ENCODE measurements at places on chromosomes 3 and 15.

DNA sequence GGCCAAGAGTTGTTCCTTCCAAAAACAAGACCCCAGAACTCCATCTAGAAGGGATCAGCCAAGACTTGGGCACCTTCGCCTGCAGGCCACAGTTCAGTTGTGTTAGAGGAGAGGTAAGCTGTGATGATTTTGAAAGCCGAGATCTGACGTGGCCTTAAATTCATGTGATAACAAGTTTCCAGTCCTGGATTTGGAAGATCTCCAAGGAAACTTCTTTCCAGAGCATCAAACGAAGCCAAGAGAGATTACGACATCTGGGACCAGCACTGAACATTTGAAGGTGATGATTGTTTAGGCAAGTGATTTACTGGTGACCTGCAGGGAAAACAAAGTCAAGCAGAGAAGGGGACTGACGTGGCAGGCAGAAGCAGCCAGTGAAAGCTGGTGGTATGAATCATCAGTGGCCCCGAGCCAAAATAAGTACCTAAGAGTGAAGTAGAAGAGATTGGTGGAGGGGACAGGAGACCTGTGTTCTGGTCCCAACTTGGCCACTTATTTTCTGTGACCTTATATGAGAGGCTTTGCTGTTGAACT, 339.0 kb upstream of the PROK2 start:
- no peak for DNase-seq

- DNase-seq, result no peak
Measured at GRCh38 chr3:66644549-66644948, 143.7 kb upstream of the LRIG1 start.

DNA sequence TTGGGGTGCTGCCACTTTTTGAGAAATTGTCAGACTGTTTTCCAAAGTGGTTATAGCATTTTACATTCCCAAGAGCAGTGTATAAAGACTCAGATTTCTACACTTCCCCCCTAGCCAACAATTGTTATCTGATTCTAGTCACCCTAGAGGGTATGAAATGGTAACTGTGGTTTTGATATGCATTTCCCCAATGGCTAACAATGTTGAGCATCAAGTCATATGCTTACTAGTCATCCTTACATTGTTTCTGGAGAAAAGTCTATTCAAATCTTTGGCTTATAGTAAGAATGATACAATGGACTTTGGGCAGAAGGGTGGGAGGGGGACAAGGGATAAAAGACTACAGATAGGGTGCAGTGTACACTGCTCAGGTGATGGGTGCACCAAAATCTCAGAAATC, 73.3 kb downstream of the CSNK1G1 start:
- no peak for DNase-seq

GRCh38 chr3:48702320-48702920, 14.6 kb downstream of the IP6K2 start:
- DNase-seq, result no peak

GRCh38 chr3:42013691-42014457, 52.0 kb upstream of the ULK4 start:
- DNase-seq, result peak; percentile 11

DNA sequence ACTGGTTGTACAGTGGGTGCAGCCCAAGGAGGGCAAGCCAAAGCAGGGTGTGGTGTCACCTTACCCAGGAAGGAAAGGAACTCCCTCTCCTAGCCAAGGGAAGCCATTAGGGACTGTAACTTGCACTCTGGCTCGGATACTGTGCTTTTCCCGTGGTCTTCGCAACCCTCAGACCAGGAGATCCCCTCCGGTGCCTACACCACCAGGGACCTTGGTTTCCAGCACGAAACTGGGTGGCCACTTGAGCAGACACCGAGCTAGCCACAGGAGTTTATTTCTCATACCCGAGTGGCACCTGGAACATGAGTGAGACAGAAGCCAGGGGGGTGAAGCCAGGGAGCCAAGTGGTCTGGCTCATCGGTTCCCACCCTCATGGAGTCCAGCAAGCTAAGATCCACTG, 90.7 kb downstream of the ZBBX start:
- no peak for DNase-seq

- DNase-seq, result no peak
Measured at GRCh38 chr3:171192176-171192854, 165.8 kb upstream of the SLC2A2 start.

GRCh38 chr3:98770261-98771039, 7.3 kb downstream of the ST3GAL6 start:
- DNase-seq, result no peak

GRCh38 chr15:65829130-65829764, 37.2 kb upstream of the DENND4A start:
- DNase-seq, result no peak

DNA sequence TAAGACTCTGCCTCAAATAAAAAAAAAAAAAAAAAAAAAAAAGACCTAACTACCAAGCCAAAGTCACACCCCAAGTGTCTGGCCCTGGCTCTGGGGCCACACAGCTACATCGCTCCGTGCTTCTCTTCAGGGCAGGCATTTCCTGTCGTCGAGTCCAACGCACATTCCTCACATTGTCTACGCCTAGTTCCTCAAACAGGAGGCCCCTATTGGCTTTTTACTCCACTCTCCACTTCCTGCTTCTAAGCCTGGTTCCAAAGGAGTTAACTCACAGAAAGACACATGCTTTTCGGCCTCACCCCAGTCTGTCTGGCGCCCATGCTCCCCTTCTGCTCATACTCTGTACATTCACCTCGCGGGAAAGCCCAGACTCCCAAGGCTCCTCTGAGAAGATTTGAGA, 28.8 kb downstream of the KNG1 start:
- DNase-seq, result no peak

GRCh38 chr15:73839699-73840377, 33.5 kb upstream of the TBC1D21 start:
- DNase-seq, result no peak

GRCh38 chr3:46859001-46859710, 4.1 kb downstream of the MYL3 start:
- DNase-seq, result no peak

DNA sequence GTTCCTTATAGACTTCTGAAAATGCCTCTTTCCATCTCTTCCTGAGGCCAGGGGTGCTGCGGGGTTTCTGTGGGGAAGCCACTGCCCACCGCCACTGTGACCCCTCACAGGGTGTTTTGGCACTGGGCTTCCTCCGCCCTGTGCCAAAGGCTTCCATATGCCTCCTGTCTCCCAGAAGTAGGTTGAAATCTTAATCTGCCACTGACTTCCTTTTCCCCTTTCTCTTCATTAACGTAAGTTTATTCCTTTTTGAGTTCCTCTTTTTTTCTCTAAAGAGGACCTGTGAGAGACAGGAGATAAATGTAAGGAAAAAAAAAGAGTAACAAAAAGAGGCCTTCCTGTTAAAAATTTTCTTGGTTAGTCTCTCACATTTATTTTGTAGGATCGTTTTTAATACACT, 220.5 kb downstream of the CTNNB1 start:
- no peak for DNase-seq

DNA sequence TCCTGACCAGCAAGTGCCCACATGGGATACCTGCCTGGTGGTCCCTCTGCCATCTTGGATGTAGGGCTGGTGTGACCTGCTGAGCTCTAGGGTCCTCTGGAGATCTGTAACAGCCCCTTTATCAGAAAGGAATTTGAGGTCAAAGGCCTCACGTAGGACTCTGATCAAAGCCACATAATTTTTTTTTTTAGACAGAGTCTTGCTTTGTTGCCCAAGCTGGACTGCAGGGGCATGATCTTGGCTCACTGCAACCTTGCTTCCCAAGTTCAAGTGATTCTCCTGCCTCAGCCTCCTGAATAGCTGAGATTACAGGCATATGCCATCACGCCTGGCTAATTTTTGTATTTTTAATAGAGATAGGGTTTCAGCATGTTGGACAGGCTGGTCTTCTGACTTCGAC, 9.5 kb downstream of the ITGB5 start:
- DNase-seq, result no peak

GRCh38 chr15:86506401-86506800, 426.7 kb downstream of the AGBL1 start:
- no peak for DNase-seq

- no peak for DNase-seq
Measured at GRCh38 chr3:184110316-184110725, 13.5 kb downstream of the HTR3E start.

GRCh38 chr3:184231671-184232070, 2.3 kb downstream of the VWA5B2 start:
- DNase-seq, result no peak

GRCh38 chr3:49928481-49929017, 1.1 kb downstream of the MON1A start:
- no peak for DNase-seq

DNA sequence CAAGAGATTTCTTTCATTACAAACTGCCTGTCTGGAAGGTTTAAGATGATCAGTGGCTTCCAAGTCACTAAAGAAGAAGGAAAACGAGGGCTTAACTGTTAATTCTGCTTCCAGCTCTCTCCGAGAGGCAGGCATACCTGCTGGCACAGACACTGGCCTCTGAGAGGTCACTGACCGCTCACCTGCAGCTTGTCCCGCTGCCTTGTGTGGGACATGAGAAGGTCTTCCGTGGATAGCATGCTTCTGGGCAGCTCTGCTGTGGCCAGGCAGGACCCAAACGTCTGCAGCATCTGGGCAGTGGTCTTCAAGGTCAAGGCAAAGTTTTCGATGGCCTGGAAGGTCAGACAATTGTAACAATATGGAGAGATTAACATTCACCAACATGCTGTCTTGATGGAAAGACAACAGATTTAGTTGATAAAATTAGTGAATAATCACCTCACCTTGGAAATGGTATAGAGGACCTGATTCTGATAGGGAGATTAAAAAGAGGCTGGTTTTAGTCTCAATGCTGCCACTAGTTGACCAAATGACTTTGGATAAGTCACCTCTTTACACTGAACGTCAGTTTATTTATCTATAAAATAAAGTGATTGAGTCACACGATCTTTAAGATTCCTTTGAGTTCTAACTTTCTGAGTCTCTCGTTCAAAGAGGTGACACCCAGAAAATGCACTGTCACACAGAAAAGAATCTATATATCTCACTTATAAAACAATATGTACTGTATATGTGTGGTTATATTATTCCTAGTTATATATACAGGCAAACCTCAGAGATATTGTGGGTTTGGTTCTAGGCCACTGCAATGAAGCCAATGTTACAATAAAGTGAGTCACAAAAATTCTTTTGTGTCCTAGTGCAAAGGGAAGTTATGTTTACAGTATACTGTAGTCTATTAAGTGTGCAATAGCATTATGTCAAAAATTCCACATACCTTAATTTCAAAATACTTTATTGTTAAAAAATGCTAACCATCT, 65.1 kb downstream of the B3GNT5 start:
- DNase-seq, result no peak

DNA sequence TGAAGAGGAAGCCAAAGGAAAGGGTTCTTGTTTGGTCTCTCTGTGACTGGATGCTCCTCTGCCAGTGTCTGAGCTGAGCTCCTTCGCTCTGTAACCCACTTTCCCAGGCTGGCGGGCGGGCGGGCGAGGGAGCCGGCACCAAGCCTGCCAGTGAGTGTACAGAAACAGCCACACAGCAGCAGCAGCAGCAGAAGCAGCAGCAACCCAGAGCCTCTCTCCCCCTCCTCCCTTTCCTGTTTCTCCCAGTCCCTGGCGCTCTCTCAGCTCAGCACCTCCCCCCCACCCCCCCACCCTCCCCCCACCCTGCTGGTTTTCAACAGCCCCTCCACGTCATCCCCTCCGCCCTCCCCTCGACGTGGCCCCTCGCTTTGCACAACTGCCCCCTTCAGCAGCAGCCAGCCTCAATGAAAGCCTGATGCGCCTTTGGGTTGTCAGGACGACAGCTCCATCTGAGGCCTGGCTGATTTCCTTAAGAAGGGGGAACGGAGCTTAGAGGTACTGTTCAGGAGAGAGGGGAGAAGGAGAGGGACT, at the start of gene LSAMP:
TSS of gene LSAMP (minus strand) at position 177 of the 531 bp plus-strand sequence.
- DNase-seq, result no peak

GRCh38 chr3:193573403-193574191, 18.9 kb upstream of the ATP13A4 start:
- no peak for DNase-seq

DNA sequence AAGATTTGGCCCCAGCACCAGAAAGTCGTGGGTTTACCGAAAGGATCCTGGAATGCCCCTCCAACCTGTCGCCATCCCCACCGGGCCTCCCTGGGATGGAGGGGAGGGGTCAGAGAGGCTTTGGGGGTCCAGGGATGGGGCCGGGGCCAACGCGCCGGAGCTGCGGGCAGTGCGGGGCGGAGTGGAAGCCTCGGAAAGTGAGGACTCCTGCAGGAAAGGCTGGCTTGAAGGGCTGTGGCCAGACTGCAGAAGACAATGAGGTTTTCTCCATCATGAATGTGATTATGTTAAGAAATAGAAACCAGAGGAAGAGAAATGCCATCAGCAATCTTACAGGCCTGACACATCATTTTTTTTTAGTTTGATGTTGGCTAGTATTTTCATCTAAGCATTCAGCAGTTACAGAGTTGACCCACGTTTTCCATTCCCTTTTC, 738 bp downstream of the YEATS2 start:
- DNase-seq, result no peak

- DNase-seq, result no peak
Measured at GRCh38 chr3:164233951-164234350, 844.3 kb downstream of the SI start.

DNA sequence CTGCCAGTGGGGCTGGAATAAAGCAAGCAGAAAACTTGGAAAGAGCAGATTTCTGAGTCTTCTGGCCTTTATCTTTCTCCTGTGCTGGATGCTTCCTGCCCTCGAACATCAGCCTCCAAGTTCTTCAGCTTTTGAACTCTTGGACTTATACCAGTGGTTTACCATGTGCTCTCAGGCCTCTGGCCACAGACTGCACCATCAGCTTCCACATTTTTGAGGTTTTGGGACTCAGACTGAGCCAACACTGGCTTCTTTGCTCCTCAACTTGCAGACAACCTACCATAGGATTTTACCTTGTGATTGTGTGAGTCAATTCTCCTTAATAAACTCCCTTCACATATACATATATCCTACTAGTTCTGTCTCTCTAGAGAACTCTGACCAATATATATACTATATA, 706.6 kb downstream of the NR2F2 start:
- DNase-seq, result no peak

GRCh38 chr15:91219206-91219605, 119.1 kb downstream of the SV2B start:
- no peak for DNase-seq
